ENCODE measurements at places on chromosomes 1 and 21.
A peak's percentile ranks its signal among the peaks of the same experiment; 100 is the strongest.

- no peak for DNase-seq
Observed at GRCh38 chr1:54095546-54096226, 42.3 kb downstream of the TCEANC2 start.

DNA sequence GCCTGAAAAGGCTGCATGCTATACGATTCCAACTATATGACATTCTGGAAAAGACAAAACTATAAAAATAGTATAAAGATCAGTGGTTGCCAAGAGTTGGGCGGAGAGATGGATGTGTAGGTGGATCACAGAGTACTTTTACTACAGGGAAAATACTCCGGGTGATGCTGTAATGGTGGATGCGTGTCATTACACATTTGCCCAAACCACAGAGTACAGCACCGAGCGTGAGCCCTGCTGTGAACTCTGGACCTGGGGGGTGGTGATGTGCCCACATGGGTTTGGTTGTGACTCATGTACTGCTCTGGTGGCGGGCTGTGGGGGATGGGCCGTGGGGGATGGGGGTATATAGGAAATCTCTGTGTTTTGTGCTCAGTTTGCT is 162.7 kb upstream of the COL6A1 start:
- peak; percentile 44 for DNase-seq

DNA sequence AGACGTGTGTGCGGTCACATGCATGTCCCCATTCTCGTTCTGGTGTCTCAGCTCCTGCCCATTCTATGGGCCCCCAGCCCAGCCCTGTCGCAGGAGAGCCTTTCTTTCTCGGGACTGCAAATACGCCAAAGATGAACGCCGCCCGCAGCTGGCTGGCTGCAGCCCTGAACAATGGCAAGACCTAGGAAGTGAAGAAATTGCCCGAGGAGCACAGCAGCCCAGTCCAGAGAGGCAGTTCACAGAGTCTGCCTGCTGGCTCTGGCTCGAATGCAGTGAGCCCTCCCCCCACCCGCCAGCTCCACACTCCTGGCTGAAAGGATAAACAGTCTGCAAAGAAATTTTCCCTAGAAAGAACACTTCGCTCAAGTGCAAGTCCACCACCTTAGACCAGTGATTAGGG is 23.3 kb downstream of the PAX7 start:
- no peak for DNase-seq

DNA sequence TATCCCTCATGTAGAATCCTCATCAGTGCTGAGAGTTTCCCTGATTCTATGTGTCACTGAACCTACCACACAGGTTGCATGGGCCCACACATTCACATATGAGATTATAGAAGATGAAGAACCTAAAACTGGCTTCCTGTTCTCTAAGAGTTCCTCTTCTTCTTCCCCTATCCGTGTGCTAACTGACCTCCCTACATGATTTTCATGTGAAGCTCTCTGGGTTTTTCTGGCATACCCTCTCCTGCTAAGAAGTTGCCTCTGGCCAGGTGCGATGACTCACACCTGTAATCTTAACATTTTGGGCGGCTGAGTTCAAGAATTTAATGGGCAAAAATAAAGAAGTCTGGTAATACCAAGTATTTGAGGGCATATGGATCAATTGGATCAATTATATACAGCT is 5.5 kb upstream of the CD244 start:
- no peak for DNase-seq

- DNase-seq = peak; percentile 7
Observed at GRCh38 chr1:33640114-33640660, 167.7 kb downstream of the ZSCAN20 start.

- DNase-seq = no peak
Observed at GRCh38 chr1:211938561-211938997, 96.8 kb downstream of the INTS7 start.

GRCh38 chr1:212981571-212982328 is 31.4 kb downstream of the VASH2 start:
- DNase-seq = no peak

DNA sequence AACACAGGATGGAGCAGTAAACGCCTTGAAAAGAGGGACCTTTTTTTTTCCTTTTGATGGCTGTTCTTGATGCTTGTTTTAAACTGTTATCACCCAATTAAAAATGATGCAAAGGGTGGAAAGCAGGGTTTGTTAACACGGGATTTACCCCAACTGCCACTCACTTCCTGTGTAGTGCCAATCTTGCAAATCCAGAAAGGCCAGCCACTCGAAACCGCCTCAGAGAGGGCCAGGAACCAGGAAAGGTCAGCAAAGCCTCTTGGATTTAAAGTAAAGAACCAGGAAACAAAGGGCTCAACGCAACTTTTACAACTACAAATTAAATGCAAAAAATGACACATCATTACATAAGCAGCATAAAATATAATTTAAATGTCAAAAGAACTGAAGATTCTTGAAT is 347.4 kb downstream of the PDE4B start:
- DNase-seq = no peak

DNA sequence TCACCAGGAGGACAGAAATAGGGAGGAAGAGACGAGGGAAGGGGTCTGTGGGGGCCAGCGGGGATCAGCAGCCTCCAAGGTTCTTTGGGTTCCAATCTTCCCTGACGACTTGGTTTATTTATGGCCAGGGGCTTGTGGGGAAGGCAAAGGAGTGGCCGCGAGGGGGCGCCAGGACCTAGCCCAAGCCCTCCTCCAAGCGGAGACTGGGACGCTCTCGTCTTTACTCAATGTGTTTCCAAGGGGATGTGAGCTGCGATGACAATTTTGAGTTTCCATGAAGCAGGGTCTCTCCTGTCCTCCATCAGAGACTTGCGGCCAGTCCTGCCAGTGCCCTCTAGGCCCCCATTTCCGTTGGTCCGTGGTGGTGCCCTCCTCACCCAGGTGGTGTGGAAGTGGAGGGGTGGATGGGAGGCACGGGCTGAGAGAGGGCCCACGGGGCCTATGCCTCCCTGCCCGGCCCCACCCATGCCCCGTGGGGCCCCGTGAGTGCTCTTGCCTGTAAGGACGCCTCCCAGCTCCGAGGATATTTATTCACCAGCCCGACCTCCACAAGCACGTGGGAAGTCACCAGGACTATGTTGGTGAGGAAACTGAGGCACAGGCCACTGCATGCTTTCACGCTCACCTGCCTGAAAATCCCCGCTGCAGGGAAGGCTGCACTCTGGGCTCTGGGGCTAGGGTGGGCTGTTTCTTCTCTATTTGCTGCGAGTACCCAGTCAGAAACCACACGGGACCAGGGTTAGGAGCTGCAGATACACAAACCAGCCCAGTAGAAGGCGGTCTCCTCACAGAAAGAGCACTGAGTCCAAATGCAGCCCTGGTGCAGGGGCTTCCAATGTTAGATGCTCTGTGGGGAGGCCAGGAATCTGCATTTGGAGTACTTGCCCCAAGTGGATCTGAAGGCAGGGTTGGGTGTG is 26.5 kb downstream of the DMRTB1 start:
- peak; percentile 94 for DNase-seq

DNA sequence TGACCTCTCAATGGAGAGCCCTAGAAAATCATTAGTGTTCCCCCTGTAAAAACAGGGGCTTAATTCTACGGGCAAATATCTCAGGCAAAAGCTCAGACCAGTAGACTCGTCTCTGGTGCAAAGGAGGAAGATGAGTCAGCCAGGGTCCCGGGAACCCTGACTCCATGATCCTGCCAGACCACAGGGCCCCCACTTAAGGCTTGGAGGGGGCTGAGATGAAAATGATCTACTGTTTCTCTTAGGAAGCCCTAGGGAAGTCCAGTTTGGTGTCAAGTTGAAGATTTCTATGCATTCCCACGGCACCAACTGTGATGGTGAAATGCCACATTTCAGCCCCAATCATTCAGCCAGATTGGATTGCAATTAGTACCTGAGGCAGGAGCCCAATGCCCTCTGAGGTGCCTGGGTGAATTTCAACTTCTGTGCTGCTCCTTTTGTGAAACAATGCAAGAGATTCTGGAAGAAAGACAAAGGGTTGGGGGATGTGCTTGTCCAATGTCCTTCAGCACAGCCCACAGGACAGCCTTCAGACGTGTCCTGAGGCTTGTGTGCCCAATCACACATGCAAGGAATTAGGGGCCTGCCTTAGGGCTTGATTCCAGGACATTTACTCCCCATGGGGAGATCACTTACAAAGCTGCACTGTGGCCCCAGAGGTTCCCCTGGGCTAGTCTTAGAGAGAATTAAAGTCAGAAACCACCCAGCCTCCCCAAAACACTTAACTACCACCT is 18.1 kb downstream of the NAV1 start:
- DNase-seq = peak; percentile 61
